Uterus (tissue), 4 donors: ENCODE measurements at places on chromosomes 4 and X. TPM values are rescaled to one million over a fixed set of nuclear protein-coding genes. Genes with fewer than 3 reads are reported as not detected.

The SYNPO2 gene
- 144 TPM for total RNA-seq

The CXCL3 gene
- 0.62 TPM for total RNA-seq

The RPL36A gene
- 2,120 TPM for total RNA-seq

The TRIM61 gene
- total RNA-seq = 0.27 TPM

- no peaks in the 10 kb centered on the region for H3K36me3 ChIP-seq
- no peaks in the 10 kb centered on the region for H3K27me3 ChIP-seq
- no peak overlapping the region for H3K4me3 ChIP-seq
- no peak for DNase-seq
- no peaks in the 10 kb centered on the region for H3K4me1 ChIP-seq
Measured at GRCh38 chrX:153777261-153778090, 3.4 kb upstream of the SRPK3 start.
